Fibroblast of lung (primary cell): ENCODE measurements at places on chromosomes 16 and 17. TPM values are rescaled to one million over a fixed set of nuclear protein-coding genes. Genes with fewer than 3 reads are reported as not detected.

Gene TMC5
- not detected in 2 replicates for total RNA-seq

Gene SHMT1
- total RNA-seq = 9.2 and 11.9 TPM in 2 replicates

Gene CD300A
- not detected in 2 replicates for total RNA-seq

Gene CCL8
- 0.26 and 0.50 TPM in 2 replicates for total RNA-seq

Gene TBC1D3C
- total RNA-seq = 1.3 TPM in 1 of 2 replicates, not detected in the other

Gene TNP2
- total RNA-seq = not detected in 2 replicates

Gene DBNDD1
- 1.3 and 3.6 TPM in 2 replicates for total RNA-seq

Gene KRT33B
- not detected in 2 replicates for total RNA-seq

Gene CMTR2
- total RNA-seq = 29.2 and 29.5 TPM in 2 replicates

Gene CRYM
- total RNA-seq = 0.26 and 0.50 TPM in 2 replicates

Gene MTSS2
- 81.7 and 126 TPM in 2 replicates for total RNA-seq

Gene NATD1
- 3.9 and 9.2 TPM in 2 replicates for total RNA-seq

DNA sequence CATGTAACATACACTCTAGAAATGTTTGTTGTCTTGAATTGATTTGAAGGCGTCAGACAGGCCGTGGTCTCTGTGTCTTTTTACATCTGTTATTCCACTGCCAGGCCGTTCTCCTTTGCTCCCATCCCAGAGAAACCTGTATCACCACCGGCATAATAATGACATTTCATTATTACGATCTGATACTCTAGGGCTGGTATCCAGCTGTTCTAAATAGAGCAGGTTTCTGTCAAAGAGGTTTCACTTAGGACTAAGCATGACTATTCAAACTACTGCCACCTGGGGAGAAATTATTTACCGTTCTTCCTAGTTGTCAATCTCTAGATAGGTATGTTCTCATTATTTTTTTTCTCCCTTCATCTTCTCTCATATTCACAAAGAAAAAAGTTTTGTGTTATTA, 1016.2 kb upstream of the EEF2KMT start:
- DNase-seq = no peak

DNA sequence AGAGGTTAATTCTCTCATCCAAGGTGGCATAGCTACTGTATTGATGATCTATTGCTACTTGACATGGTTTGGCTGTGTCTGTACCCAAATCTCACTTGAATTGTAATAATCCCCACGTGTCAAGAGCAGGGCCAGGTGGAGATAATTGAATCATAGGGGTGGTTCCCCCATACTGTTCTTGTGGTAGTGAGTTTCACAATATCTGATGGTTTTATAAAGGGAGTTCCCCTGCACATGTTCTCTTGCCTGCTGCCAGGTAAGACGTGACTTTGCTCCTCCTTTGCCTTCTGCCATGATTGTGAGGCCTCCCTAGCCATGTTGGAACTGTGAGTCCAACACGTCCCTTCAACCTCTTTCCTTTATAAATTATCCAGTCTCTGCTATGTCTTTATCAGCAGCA, 22.9 kb upstream of the CPPED1 start:
- no peak for DNase-seq

DNA sequence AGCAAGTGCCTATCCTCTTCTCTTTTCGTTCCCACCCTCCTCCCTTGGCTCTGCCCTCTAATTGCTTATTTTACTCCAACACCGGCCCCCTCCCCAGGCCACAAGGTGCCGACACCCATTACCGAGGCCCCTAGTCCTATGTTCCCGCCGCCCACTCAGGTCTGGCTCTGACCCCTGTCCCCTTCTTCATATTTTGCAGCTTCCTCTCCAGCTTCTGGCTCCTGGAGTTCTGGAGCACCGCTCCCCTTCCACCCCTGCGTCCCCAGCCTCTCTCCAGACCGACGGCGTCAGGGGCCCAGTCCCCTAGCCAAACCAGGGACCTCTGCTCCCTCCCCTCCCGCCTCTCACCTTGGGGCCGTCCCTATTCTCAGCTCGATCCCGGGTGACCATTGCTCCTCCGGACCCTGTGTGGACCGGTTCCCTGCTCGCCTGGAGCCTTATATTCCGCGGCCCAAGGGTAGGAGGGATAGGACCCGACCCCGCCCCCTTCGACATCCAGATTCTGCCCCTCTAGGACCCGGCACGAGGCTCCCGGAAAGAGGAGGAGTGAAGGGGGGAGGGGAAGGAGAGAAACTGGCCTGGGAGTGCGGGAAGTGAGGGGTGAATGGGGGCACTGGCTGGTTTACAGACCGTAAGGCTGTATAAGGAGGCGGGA, at the start of gene HES7:
HES7 (minus strand) TSS at position 412 of the 655 bp plus-strand sequence; CDS start at position 390, 22 bp downstream.
- no peak for DNase-seq

GRCh38 chr16:84726079-84726668, 26.4 kb downstream of the USP10 start:
- DNase-seq = peak; percentile 61

GRCh38 chr17:76293106-76293505, 15.0 kb downstream of the QRICH2 start:
- DNase-seq = no peak

DNA sequence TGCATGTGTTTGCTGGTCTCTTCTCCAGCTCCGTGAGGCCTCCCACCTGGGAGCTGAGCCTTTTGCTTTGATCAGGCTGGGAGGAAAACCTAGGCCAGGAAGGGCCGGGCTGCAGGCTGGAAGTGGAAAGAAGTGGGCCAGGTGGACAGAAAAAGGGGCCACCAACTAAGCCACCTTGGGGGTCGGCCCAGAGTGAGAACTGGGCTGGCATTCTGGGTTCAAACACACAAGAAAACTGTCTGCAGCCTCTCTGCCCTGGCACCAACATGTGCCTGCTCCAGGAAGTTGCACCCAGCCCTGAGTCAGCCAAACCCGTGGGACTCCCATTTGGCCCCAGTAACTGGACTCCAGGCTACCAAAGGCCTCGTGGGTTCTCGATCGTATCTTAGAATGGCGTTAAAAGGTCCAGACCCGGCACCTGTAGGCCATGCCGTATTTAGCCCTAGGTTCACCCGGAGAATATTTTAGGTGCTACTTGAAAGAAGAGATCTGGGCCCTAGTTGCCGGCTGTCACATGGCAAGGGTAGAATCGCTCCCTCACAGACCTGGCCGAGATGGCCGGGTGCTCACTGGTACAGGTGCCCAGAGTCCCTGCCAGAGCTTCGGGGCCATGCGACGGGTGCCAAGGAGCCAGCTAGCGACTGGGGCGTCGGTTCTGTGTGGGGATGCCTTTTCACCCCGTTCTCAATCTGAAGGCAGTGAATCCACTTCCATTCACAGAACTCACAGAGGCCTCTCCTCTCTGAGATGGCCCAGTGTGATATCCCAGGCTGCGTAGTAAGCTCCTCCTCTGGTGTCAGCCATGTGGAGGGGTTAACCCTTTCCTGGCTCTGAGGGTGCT, 236.6 kb downstream of the MRTFB start:
- no peak for DNase-seq

- no peak for DNase-seq
Measured at GRCh38 chr17:79979816-79980215, 55.9 kb downstream of the TBC1D16 start.

GRCh38 chr17:63686138-63686685, 13.7 kb downstream of the LIMD2 start:
- no peak for DNase-seq

DNA sequence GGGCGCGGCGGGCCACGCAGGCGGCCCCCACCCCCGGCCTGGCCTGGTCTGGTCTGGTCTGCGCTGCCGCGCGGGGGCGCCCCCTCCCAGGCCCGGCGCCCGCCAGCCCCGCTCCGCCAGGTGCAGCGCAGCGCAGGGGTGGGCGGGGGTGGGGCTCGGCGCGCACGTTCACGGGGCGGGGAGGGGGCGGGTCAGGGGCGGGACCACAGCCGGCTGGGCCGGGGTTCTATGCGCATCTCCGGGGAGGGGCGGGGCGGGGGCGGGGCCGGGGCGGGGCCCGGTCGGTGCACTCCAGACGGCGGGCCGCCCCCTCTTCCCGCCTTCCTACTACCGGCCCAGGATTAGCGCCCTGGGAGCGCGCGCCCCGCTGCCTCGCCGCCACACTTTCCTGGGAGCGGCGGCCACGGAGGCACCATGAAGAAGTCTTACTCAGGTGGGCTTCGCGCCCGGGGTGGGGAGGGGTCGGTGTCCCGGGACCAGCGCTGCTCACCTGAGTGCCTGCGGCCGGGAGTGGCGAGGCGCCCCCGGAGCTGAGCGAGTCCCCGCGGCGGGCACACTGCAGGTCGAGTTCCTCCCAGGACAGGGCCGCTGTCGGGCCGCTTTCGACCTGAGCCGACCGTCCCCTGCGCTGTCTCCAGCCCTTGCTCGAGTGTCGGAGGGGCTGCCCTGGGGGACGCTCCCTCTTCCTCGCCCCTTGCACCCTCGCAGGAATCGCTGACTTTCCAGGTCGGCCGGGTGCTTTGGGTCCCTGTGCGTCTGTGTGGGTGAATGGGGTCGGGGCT, 140.5 kb downstream of the SEC14L1 start:
- DNase-seq = peak; percentile 45

DNA sequence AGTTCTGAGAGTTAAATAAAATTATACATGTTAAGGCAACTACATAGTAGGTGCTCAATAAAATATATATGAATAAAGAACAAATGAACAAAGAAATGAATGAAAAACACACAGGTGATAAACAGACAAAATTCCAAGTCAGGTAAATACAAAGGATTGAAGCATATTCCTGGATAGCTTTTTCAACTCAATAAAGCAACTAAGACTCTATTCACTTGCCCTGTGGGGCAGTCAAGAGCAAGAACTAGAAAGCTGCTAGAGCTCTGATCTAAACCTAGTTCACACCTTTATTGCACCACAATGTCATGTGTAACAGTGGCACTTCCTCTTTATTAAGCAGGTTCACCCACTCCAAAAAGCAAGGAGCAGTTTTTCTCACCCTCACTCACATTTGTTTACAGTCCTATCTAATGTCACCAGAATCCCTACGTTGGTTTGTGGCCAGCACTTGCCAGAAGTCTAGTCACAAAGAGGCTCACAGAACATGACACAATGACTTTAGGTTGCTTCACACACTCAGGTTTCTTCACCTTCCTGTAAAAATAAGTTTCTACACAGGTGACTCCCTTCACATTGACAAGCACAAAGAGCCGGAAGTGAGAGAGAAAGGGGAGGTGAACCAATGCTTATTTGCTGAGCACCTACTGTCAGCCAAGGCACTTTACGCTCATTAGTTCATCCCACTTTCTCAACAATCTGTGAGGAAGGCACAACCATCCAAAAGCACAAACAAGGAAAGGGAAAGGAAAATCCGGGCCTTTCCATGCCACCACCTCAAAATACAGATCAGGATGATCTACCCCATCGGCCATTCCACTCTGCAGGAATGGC, 70.8 kb downstream of the XPO6 start:
- DNase-seq = no peak

DNA sequence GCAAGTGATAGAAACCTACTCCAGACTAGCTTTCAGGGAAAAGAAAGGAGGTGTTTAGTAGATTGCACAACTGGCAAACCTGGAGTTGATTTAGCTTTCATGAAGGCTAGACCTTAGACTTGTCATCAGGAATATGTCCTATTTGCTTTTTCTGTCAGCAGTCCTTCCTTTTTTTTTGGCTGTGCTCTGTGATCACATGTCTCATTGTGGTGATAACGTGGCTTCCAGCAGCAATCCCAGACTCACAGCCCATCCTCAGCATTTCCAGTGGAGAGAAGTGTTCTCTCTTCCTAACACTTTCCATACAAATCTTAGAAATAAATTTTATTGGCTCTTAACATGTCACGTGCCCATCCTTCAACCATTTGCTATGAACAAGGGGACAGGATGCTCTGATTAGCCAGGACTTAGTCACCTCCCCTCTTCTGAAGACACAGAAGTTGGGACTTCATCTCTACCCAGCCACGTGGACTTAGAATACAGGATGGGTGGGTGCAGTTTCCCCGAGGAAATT, 74.7 kb downstream of the CDH13 start:
- no peak for DNase-seq

DNA sequence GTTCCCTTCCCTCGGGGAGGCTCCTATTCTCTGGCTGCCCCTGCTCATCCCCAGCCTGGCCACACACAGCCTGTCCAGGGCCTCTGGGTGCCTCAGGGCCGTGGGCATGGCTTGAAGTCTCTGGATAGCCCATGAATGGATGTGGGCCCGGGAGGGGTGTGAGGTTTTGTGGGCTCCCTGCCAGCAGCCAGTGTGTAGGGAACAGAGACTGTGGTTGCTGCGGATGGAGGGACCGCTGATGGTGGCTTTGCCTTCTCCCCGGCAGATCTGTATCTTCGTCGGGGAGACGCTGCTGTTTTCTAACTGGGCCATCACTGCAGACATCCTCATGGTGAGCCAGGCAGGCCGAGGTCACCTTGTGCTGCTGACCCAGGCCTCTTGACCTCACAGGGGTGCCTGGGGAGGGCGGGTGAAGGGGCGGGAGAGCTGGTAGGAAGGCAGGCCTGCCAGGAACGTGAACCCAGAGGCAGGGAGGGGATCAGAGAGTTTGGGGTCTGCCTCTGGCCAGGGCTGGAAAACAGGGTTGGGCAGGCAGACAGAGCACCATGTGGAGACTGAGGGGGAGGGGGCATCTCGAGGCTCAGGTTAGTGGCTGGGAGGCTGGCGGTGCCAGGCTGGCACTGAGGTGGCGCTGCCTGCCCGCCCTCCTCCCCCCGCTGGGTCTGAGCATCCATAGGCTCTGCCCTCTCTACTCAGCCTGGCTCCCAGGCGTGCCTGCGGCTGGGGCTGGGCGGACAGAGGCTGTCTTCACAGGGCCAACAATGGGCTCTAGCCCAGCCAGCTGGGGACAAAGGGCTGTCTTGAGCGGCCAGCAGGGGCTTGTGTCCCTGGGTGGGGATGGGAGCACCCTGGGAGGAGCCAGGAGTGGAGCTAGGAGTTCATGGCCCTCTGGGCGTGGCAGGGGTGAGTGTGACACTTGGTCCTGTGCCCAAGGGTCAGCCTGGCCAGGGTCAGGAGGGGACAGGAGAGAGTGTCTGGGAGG, 21.4 kb downstream of the MYBBP1A start:
- DNase-seq = no peak

DNA sequence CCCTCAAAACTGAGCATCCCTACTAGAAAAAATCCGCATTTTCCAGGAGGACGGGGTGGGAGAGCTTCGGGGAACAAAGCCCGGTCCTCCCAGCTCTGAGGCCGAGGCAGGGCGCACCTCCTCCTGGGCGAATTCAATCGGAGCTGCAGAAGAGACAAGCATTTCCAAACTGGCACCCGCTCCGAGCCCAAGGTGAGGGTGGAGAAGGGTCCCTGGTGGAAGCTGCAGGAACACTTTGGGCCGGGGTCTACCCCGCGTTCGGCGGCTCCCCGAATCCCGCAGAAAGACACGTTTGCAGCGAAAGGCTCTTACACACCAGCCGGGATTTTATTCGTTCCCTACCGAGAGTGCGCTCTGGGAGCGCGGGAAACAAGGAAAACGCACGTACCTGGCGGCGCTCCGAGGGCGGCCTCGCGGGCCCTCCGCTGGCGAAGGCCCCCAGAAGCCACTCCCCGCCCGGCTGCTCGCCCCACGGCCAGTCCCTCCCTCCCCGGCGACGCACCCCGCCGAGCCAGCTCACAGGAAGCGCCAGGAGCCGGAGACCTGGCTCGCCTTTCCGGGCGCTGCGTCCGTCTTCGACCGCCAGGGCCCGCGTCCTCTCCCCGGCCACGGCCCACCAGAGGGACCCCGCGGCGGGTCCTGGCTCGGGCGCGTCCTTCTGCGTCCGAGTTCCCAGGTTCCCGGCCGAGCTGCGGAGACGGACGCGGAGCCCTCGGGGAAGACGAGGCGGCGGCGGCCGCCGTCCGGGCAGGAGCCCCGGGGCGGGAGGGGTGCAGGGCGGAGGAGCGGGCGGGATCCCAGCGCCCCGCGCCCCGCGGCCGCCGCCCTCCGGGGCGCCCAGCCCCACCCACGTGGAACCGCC, 49.8 kb upstream of the BAHCC1 start:
- peak; percentile 87 for DNase-seq

GRCh38 chr17:14301279-14302090, 604 bp downstream of the HS3ST3B1 start:
- DNase-seq = peak; percentile 42
